ENCODE measurements at places on chromosomes 2 and 18.

DNA sequence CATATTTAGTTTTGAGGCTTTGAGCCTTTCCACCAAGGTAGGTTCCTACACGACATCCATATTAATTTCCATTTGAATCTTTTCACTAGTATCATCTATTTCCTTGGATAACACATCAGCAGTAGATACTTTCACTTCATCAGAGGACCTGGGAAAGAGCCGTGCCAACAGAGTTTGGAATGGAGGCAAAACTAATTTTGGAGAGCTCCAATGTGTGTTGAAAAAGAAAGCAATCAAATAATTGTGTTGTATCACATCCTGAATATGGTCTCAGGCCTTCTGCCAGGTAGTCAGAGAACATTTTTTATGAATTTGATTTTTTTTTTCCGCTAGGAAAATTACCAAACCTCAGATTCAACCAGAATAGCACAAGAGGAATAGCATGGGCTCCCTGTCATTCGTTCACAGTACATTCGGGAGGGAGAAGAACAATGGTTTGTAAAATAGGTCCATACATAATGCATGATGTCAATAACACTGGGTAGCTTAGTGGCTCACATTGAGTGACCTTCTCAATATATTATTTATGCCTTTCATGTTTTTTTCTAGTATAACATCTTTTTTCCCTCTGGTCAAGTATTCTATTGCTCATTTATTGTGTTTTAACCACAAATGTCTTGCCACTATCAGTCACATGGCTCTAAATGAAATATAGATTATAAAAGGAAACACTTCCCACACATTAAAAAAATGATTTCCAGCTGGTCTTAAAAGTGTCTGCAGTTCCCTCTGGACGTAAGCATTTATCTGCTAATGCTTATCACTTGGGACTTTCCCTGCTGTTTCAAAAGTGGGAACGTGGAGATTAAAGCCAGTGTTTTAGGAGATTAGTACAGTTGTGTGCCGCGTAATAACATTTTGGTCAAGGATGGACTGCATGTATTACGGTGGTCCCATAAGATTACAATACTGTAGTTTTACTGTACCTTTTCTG is 68.6 kb upstream of the RAPH1 start:
- DNase-seq = no peak

- DNase-seq = no peak
These were observed 177.2 kb upstream of the RAB6C start for GRCh38 chr2:129802290-129802689.

GRCh38 chr18:77369644-77370043 is 120.0 kb downstream of the GALR1 start:
- no peak for DNase-seq

- no peak for DNase-seq
These were observed 107.1 kb downstream of the UNC80 start for GRCh38 chr2:209878701-209879100.

DNA sequence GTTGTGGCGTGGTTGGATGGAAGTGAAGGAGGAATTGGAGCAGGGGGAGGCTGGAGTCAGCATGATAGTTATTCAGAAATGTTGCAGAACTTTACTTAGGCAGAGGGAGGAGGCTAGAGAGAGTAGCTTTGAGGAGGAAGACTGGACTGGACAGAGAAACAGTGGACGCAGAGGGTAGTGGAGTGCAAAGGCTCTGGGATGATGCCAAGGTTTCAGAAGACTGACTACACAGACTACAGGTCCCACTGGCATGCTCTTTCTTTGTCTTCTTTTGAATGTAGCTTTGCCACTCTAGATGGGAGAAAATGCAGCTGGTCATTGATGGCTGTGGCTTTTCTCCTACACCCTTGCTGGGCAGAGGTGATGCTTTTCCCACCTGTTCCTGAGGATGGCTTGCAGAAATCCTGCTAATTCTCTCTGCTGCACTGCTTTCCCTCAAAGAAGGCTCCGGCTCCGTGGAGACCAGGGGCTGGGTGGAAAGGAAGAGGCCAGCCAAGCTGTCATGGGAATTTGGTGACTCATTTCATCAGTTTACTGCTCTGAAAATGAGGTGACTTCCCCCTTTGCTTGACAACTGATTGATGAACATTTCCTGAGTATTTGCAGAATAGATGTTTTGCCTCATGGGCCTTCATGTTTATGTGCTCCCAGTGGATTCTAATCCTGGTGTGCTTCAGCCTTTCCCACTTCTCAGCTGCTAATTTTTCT is 42.4 kb downstream of the MEIS1 start:
- DNase-seq = no peak

GRCh38 chr18:13514558-13514957 is 211.8 kb downstream of the FAM210A start:
- no peak for DNase-seq

GRCh38 chr2:115389898-115390565 is 947.6 kb downstream of the DPP10 start:
- no peak for DNase-seq

GRCh38 chr2:240851078-240851991 is 17.3 kb upstream of the AGXT start:
- peak; percentile 77 for DNase-seq

DNA sequence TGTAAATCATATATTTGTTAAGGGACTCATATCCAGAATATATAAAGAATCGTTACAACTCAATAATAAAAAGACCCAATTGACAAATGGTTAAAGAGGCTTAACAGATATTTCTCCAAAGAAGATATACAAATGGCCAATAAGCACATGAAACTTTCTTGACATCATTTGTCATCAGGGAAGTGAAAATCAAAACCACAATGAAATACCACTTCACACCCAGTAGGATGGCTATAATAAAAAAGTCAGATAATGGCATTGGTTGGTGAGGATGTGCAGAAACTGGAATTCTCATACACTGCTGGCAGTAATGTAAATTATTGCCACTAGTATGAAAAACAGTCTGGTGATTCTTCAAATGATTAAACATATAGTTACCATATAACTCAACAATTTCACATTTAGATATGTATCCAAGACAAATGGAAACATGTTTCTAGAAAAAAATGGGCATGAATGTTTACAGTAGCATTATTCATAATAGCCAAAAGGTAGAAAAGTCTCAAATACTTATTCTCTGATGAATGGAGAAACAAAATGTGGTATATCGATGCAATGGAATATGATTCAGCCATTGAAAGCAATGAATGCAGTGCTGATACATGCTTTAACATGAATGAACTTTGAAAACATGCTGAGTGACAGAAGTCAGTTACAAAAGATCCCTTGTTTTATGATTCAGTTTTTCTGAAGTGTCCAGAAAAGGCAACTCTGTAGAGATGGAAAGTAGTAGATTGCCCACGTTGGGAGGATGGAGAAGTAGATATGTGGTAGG is 304.6 kb upstream of the ZEB2 start:
- no peak for DNase-seq

- no peak for DNase-seq
These were observed 166.5 kb upstream of the SPOPL start for GRCh38 chr2:138335036-138335435.

DNA sequence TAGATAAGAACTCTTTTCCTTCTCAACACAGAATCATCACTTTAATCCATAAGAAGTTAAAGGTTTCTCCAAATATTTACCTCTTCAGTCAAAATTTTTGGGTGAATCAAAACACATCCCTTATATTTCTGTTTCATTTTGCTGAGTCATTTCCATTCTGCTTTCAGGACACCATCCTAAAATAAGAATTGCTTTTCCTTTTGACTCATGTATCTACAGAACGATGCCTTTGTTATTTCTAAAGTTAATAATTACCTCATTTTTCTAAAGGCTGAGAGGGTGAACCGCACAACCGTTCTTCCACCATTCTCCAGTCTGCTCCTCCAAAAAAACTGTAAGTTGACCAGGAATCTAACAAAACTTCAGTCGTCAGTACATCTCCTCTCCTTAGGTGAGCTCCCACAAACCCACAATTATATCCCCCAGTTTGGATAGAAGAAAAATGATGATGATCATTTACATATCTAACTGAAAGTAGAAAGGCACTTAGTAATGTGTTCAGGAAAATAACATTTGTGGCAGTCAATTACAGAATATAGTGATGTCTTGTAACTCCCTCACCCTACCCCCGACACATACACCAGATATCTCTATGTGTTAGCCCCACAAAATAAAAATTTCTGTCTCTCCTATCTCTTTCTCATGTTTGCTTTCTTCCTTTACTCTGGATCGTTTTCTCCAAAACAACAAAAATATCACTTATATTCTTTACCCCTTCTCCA is 162.5 kb downstream of the RAD51AP2 start:
- no peak for DNase-seq

DNA sequence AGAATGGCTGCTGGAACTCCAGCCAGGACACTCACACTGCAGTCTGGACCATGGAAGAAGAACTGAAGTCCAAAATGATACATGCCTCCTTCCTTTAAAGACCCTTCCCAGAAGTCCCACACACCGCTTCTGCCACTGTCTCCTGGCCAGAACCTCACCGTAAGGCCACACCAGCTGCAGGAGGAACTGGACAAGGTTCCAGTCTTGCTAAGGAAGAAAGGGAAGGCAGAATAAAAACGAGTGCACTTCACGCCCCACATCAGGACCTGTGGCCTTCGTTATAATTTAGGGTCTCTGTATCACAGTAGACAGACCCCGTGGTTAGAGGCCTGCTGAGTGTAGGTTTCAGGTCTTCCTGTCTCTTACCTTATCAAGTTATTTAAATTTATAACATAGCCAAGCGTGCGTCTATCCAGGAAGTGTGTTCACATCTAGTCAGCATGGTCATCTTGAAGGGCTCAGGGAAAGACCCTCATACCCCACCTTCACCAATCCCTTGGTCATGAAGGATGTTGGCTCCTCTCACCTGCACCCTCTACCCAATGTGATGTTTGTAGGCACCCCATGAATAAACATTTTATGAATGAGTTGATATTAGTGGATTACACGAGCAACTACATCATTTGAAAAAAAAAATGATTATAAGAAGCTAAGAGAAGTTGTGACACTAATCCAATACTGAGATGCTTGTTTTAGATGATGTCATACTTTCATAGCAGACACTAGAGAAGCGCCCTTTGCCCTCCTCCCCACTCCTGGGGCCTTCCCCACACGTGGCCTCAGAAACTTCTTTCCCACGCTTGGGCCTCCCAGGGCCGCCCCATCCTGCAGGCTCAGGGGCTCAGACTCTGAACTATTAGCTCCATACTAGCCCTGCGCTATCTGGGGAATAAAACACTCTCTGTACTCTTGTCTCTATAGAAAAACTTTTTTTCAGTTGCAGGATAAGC is 157.6 kb downstream of the FAM210A start:
- peak; percentile 32 for DNase-seq

DNA sequence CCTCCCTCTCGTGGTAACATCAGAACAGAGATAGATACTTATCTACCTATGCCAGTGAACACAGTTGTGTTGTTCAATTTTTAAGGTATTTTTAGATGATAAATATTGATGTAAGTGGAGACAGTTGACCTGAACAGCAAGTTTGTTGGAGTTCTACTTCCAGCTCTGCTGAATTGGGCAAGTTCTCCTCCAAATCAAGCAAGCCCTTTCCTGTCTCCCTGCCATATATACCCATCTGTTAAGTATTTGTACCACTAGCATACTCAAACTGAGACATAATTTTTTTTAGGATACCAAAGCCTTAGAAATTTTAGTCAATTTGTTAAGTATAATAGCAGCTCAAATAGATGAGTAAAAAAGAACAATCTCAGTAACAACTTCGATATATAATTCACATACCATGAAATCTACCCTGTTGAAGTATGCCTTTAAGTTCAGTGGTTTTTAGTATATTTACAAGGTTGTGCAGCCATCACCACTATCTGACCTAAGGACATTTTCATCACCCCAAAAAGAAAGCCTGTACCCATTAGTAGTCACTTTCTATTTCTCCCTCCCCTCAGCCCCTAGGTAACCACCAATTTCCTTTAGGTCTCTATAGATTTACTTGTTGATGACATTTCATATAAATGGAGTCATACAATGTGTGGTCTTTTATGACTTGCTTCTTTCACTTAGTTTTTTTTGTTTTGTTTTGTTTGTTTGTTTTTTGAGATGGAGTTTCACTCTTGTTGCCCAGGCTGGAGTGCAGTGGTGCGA is 61.8 kb downstream of the COX7A2L start:
- DNase-seq = no peak

- DNase-seq = no peak
These were observed 141.0 kb downstream of the RPIA start for GRCh38 chr2:88832311-88832991.

- DNase-seq = no peak
These were observed 39.7 kb downstream of the COL3A1 start for GRCh38 chr2:189013671-189014448.

- no peak for DNase-seq
These were observed 596.8 kb upstream of the GCFC2 start for GRCh38 chr2:76307495-76307894.

- DNase-seq = no peak
These were observed 432.7 kb downstream of the TMX3 start for GRCh38 chr18:68282232-68282631.

DNA sequence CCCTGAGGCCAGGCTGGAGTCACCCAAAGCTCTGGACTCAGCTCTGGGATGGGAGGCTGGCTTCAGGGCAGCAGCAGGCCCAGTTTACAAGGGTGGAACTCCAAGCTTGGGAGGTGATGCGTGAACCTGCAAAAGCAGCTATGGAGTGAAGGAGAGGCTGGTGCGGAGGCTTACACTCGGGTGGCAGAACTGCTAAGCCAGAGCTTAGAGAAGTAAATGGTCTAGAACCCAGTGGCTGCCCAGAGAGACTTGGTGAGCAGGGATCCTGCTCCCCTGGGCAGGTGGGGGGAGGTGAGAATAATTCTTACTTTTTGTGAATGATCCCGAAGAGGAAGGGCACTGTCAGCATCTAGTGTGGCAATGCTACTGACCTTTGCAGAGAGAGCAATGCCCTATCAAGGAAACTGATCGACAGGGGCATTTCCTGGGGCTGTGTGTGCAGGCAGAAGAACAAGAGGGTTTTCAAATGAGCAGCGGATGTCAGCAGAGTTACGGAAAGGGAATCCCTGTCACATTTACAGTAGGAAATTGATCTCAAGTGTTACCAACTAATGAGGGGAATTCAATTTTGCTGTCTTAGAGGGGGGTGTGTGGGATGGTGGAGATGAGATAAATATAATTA is 80.4 kb downstream of the TGFA start:
- DNase-seq = peak; percentile 16

- no peak for DNase-seq
These were observed 6.4 kb upstream of the BCL2 start for GRCh38 chr18:63326011-63326410.

- no peak for DNase-seq
These were observed 94.0 kb downstream of the AQP4 start for GRCh38 chr18:26771524-26771923.

GRCh38 chr2:174965992-174966744 is 39.0 kb downstream of the CHN1 start:
- DNase-seq = no peak

GRCh38 chr2:157899125-157899839 is 23.2 kb upstream of the ACVR1 start:
- peak; percentile 19 for DNase-seq
